Stimulated activated CD4-positive, alpha-beta T cell treated with anti-CD3 and anti-CD28 coated beads, Interleukin-4, amount 100 ng/mL, for 24 hours (primary cell): ENCODE measurements at places on chromosomes 7 and 10.

DNA sequence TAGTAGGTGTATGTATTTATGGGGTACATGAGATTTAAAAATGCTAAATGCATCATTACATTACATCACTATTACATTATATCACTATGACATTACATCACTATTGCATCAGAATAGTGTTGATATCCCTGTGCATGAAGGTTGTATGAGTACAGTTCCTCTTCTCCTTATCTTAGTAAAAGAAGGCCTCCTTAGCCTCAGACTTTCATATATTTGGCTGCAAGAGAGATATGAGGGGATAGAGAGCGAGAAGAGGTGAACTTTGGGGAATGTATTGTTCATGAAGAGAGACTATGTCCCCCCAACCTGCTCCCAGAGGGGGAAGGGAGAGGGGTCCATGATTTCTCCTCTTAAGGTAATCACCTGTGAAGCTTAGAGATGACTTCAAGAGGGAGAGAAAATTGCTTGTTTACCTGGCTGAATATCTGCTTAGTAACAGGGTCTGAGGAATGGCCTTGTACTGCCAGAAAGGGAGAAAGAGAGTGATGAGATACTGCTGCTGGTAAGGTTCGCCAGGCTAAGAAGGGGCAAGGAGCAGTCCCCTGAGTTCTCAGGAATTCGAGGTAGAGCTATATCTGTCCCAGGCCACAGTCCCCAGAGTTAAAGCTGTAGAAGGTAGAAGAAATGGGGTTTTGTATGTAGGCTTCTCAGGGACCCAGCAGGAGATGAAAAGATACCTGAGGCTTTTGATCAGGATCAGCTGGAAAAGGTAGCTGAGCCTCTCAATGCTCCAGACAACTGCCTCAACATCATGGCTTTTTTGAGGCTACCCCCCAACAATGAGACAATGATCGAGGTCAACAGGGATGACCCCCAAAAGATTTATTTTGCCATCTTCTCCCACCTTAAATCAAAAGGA lies 168.4 kb upstream of the WNT16 start:
- no peak for DNase-seq

DNA sequence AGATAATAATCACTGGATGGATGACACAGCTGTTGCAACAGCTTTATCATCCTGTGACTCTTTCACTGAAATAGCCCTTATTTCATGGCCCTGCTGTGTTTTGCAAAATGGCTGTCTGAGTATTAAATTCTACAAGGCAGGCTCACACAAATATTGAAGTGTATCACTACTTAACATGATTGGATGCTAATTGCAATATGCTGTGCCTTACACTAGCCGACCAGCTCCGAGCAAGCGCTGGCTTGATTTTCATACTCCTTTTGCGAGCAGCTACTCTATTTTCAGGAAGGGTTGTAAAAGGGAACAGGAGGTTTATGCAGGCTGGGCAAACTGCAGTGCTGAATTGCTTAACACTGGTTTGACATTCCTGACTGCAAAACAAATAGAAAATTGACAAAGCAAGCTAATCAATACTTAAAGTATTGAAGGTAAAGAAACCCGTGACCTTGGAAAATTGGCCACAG lies 121.6 kb downstream of the CACNB2 start:
- no peak for DNase-seq

GRCh38 chr10:78602201-78602932 lies 466.4 kb upstream of the ZMIZ1 start:
- DNase-seq: peak; percentile 15

GRCh38 chr10:93333278-93333978 lies 148.7 kb downstream of the MYOF start:
- no peak for DNase-seq

DNA sequence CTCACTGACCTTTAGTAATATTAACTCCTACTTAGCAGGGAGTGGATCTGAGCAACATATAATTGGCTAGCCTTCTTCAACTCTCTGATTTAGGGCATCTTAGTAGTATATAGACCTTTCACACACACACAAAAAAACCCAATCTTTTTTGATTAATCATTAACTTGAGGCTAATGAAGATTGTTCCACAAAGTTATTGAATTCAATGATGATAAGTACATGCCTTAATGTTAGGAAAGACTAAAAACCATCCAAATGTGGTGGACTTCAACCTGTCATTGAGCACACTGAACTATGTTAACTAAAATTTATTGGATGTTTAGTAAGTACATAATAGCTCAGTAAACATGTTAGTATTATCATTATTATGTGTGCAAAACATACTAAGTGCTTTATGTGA lies 179.4 kb upstream of the SLC25A13 start:
- DNase-seq: no peak

DNA sequence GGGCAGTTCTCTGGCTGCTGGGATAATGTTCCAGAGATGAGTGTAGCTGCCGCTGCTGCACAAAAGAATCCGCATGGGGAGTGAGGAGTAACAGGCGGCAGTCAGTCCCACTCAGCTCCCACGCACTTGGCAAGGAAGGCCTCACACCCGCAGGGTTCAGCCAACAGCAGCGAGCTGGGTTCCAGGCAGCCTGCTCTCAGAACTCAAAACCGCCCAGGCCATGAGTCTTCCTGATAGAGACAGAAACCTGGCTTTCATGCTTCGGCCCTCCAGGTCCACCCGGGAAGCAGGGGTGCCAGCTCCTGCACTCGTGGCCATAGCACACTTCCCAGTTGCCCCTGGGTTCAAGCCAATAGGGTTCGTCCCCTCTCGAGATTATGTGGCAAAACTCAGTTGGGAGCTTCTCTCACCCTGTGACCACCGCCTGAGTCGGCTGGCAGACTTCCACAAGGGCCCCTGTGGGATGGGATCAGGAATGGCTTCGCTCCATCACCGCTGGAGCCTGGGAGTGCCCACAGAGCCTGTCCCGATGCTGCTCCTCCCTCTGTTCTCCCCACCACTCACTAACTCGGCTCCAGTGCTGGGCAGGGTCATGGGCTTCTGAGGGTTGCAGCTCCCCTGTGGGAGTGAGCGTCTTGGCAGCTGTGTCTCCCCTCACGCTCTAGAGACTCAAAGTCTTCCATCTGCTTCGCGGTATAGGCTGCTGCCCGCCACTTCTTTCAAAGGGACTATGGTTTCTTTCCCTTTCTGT lies 20.6 kb downstream of the CLRN3 start:
- no peak for DNase-seq

GRCh38 chr7:68125168-68125567 lies 1128.5 kb downstream of the TYW1 start:
- DNase-seq: no peak

DNA sequence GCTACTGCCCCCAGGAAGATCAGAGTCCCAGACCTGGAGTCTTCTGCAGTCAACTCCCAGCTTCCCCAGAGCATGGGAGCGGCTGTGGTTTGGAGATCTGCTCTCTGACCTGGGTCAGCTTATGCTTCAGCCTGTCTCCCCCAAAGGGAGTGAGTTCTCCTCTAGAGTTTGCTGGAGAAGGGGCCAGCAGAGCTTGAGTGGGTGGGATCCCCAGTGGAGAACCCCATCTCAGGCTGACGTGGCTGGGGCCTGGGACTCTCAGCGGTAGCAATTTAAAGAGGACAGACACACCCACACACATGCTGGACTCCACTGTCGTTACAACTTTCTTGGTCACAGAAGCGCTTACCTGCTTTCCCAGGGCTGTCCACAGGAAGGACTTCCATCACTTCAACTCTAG lies 6.3 kb downstream of the UNC5B start:
- no peak for DNase-seq

DNA sequence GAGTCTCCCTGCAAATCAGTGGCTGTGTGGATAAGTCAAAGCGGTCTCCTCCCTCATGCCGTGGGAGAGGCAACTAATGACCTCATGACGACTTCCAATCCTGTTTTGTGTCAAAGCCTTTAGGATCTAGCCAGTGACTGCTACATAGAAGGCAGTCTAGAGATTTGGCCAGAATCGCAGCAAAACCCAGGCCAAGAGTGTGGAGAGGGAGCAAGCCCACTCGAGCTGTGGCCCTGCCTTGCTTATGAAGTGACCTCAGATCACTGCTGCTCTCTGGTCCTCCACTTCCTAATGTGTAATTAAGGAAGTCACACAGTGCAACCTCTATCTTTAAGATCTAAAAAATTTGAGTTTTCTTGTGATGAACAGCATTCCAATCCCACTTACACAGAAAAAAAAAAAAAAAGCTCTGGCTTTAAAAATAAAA lies 296.7 kb upstream of the KLF6 start:
- no peak for DNase-seq

GRCh38 chr10:48819783-48820182 lies 119.9 kb downstream of the LRRC18 start:
- no peak for DNase-seq

DNA sequence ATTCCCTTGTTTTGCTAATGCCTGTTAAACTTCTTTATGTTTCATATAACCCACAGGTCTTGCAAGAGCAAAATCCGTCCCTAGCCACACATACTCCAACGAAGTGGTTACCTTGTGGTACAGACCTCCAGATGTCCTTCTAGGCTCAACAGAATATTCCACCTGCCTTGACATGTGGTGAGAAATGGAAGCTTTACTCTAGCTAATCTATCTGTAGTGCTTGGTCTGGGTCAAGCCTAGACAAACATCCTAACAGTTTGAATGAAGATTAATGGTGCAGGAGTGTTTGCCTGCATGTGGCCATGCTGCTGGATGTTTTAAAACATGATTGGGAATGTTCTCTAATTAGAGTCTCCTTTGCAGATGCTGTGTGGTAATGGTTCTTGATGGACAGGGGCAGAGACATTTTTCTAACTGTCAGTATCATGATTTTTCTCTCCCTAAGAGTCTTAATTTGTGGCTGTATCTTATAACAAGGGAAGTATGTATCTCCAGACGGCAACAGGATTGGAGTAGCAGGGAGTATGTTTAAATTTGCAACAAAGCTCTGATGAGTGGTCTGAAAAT lies 308.5 kb upstream of the FZD1 start:
- DNase-seq: no peak

- DNase-seq: no peak
Observed at GRCh38 chr10:34771525-34771924, 43.6 kb downstream of the PARD3 start.
